Thymus (tissue), 14 donors: ENCODE measurements at places on chromosomes 3 and 15.
A peak's percentile ranks its signal among the peaks of the same experiment; 100 is the strongest.

- no peak for DNase-seq
These were observed 194.5 kb downstream of the RPLP1 start for GRCh38 chr15:69647142-69647513.

DNA sequence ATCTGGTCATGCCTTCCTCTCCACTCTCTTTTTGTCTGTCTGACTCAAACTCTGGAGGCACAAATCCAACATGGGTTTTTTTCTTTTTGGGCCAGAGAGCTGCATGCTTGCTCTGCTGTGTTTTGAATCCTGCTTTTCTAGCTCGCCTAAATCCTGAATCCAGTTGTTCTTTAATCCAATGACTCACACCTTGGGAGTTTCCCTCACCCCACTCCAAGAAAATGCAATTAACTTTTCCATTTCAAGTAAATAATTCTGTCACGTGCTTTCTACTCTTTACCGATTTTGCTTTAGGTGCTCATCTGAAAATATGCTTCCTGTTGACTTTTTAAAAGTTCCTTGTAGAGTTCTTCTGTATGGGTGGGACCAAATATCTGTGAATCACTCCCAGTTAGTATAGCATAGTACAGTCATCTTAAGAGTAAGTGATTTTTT lies 47.6 kb downstream of the SLMAP start:
- DNase-seq = peak; percentile 5

- DNase-seq = no peak
These were observed 46.7 kb downstream of the FILIP1L start for GRCh38 chr3:100067589-100067988.

DNA sequence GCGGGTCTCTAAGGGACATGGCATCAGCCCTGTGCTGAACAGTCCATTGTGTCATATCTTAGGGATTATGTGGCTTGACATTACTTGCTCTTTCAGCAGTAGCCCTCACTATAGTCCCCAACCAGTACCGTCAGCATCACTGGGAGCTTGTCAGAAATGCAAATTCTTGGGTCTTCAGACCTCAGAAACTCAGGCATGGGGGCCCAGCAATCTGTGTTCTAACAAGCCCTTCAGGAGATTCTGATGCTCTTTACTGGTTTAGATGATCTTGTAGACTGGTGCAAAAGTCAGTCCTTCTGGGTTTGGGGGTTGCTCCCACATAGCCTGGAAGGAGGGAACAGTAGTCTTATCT lies 39.0 kb upstream of the TRAK1 start:
- no peak for DNase-seq

- no peak for DNase-seq
These were observed 271.0 kb downstream of the GABRG3 start for GRCh38 chr15:27241943-27242342.

DNA sequence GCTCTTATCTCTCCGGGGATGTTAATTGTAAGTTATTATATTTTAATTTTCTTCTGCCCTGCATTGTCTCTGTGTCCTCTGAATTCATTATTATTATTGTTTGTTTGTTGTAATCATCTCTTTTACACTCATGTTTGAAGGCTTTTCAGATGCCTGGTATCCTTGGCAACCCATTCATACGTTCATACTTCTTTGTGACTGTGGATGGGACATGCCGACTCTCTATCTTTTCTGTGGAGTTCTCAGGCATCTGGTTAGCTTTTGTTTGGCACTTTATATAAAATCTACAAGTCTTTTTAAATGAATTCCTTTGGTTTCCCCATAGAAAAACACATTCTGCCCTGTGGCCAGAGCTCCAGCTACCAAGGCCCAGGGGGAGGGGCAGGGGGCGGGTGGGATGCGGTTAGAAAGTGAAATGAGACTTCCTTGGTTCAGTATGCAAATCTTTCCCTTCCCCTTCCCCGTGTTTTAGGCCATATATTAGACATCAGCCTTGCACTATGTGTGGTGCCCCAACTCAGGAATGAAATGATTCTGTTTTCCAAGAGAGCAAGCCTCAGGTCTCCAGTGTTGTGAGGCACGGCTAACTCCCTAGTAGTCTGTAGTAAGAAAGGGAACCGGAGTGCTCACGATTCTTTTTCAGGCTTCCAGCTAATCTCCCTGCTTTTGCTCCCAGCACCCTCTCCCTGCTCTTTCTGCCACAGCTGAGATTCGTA lies 79.2 kb downstream of the SST start:
- no peak for DNase-seq
